ENCODE measurements at places on chromosomes 11 and 22.

GRCh38 chr11:12237381-12237784 lies 127.0 kb downstream of the MICAL2 start:
- no peak overlapping the region for H3K4me3 ChIP-seq
- H3K27ac ChIP-seq, result peak overlapping the region; percentile 81
- H3K36me3 ChIP-seq, result peaks cover 63% of the 10 kb centered on the region
- peaks cover 8% of the 10 kb centered on the region for H3K4me1 ChIP-seq

- no peaks in the 10 kb centered on the region for H3K4me1 ChIP-seq
- no peak overlapping the region for H3K27ac ChIP-seq
- H3K4me3 ChIP-seq, result no peak overlapping the region
- DNase-seq, result no peak
Observed at GRCh38 chr22:19238900-19239299, 52.6 kb downstream of the CLTCL1 start.

GRCh38 chr11:128624269-128625175 lies 37.2 kb upstream of the ETS1 start:
- H3K27ac ChIP-seq, result no peak overlapping the region
- H3K36me3 ChIP-seq, result no peaks in the 10 kb centered on the region
- peaks cover 17% of the 10 kb centered on the region for H3K4me1 ChIP-seq
- DNase-seq, result no peak
- peaks cover 32% of the 10 kb centered on the region for H3K27me3 ChIP-seq

DNA sequence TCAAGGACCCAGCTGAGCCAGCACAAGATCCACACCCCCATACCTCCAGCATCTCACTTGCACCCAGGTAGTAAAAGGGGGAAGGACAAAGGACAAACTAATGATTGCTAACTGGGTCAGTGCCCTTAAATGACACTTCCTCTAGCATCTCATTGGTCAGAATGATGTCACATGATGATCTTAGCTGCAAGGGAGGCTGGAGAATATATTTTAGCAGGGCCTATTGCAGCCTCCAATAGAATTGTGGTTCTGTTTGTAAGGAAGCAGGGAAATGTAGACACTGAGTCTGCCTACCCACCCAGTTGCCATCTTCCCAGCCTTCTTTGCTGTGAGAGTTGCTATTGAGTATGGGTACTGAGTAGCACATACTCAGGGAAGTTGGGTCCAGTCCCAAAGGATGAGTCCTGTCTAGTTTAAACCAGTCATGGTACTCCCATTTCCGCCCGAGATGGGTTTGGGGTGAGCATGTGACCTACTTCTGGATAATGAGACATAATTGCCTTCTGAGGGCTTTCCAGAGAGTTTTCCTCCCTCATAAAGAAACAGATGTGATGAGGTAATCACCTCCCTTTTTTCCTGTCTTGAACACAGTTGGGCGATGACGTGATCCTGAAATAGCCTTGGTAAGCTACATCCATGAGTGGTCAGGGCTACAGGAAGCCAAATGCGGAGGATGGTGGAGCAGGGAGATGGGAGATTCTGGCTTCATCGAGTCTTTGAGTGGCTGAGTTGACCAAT lies 5.5 kb upstream of the DNAL4 start:
- H3K36me3 ChIP-seq, result no peaks in the 10 kb centered on the region
- no peak overlapping the region for H3K27ac ChIP-seq
- no peak for DNase-seq
- peaks cover 2% of the 10 kb centered on the region for H3K4me1 ChIP-seq
- peaks cover 61% of the 10 kb centered on the region for H3K27me3 ChIP-seq
- H3K4me3 ChIP-seq, result no peak overlapping the region

DNA sequence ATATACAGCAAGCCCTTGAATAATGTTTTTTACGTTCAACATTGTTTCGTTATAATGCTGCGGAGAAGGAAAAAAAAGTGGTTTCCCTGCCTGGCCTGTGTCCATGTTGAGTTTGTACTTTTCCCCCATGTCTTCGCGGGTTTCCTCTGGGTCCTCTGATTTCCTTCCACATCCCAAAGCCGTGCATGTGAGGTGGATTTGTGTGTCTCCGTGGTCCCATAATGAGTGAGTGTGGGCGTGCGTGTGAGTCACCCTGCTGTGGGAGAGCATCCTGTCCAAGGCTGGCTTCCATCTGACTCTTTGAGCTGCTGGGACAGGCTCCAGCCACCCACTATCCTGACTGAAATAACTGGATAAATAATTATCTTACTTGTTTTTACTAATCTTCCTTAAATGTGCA lies 29.6 kb upstream of the SNX19 start:
- no peak overlapping the region for H3K4me3 ChIP-seq
- peak; percentile 85 for DNase-seq
- H3K27ac ChIP-seq, result no peak overlapping the region
- no peaks in the 10 kb centered on the region for H3K36me3 ChIP-seq

- H3K4me1 ChIP-seq, result peaks cover 36% of the 10 kb centered on the region
- DNase-seq, result no peak
- no peaks in the 10 kb centered on the region for H3K27me3 ChIP-seq
- no peak overlapping the region for H3K27ac ChIP-seq
Observed at GRCh38 chr11:68523743-68524142, 63.2 kb downstream of the PPP6R3 start.

- H3K27me3 ChIP-seq, result peaks cover 50% of the 10 kb centered on the region
- H3K4me1 ChIP-seq, result peaks cover 7% of the 10 kb centered on the region
- no peak overlapping the region for H3K27ac ChIP-seq
Observed at GRCh38 chr11:128632141-128632791, 44.9 kb upstream of the ETS1 start.

- H3K4me3 ChIP-seq, result no peak overlapping the region
- no peaks in the 10 kb centered on the region for H3K36me3 ChIP-seq
- DNase-seq, result peak; percentile 65
- peak overlapping the region; percentile 79 for H3K27ac ChIP-seq
Observed at GRCh38 chr22:43377896-43378704, 33.7 kb upstream of the MPPED1 start.

- no peak overlapping the region for H3K27ac ChIP-seq
- peaks cover 15% of the 10 kb centered on the region for H3K36me3 ChIP-seq
- H3K27me3 ChIP-seq, result no peaks in the 10 kb centered on the region
- DNase-seq, result no peak
Observed at GRCh38 chr11:1010551-1011319, 25.8 kb downstream of the MUC6 start.

GRCh38 chr22:27386186-27386585 lies 415.4 kb downstream of the MN1 start:
- H3K27ac ChIP-seq, result no peak overlapping the region
- no peak for DNase-seq

DNA sequence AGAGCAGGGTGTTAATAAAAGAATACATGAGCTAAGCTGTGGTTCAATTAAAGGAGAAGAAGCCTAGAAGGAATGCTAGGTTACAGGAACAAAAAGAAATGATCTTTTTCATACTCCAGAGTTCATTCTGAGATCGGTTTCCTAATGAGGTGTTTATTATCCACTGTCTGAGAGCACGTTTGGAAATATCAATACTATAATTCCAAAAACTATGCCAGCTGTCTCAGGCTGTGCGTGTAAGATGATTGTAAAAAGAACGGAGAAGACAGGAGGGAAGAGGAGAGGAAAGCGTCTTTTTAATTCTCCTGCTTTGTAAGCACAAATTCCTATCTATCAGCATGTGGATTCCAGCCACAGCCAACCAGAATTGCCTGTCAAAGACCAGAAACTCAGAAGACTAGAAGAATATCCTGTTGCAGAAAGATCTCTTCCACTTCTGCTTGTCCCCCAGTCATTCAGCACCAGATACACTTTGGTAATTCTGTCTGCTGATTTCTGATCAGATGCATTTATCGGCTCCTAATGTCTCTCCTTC lies 25.7 kb downstream of the APOL5 start:
- H3K4me1 ChIP-seq, result peaks cover 28% of the 10 kb centered on the region
- no peak for DNase-seq
- H3K36me3 ChIP-seq, result peaks cover 35% of the 10 kb centered on the region
- H3K4me3 ChIP-seq, result no peak overlapping the region

GRCh38 chr22:26983311-26983710 lies 325.9 kb downstream of the MIAT start:
- no peak overlapping the region for H3K4me3 ChIP-seq
- no peaks in the 10 kb centered on the region for H3K4me1 ChIP-seq
- H3K36me3 ChIP-seq, result no peaks in the 10 kb centered on the region
- H3K27ac ChIP-seq, result no peak overlapping the region
- H3K27me3 ChIP-seq, result peaks cover 17% of the 10 kb centered on the region

DNA sequence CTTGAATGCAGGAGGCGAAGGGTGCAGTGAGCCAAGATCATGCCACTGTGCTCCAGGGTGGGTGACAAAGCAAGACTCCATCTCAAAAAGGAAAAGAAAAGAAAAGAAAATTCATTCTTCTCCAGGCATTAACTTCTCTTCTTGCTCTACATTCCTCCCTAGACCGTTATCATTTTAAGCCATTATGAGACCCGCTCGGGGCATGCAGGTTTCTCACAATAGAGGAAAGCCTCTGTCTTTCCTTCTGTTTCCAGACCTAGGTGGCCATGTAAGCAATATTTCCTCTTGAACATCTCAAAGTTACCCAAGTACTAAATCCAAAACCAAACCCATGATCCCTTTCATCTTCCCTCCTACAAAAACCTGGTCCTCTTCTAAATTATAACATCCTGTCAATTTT lies 139.6 kb downstream of the RBFOX2 start:
- H3K27ac ChIP-seq, result no peak overlapping the region
- no peak overlapping the region for H3K4me3 ChIP-seq
- H3K36me3 ChIP-seq, result no peaks in the 10 kb centered on the region
- H3K4me1 ChIP-seq, result peaks cover 43% of the 10 kb centered on the region
- H3K27me3 ChIP-seq, result no peaks in the 10 kb centered on the region

DNA sequence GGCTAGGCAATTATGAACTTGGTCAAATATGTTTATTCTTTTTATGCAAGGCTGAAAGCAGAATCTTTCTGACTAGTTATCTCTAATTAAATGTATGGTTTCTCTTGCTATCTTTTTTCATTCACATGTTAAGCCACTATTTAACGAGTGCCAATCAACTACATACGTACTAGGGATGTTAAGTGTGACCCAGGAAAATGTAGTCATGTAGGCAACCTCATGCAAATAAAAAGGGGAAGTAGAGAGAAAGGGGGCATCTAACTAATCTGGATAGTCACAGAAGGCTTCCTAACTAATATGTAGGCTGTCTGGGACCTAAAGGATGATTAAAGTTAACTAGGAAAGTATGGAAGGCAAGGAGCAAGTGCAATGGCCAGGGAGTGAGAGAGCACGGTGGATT lies 23.5 kb downstream of the TBRG1 start:
- no peaks in the 10 kb centered on the region for H3K36me3 ChIP-seq
- H3K4me3 ChIP-seq, result no peak overlapping the region
- no peak for DNase-seq
- no peaks in the 10 kb centered on the region for H3K4me1 ChIP-seq
- H3K27ac ChIP-seq, result no peak overlapping the region

DNA sequence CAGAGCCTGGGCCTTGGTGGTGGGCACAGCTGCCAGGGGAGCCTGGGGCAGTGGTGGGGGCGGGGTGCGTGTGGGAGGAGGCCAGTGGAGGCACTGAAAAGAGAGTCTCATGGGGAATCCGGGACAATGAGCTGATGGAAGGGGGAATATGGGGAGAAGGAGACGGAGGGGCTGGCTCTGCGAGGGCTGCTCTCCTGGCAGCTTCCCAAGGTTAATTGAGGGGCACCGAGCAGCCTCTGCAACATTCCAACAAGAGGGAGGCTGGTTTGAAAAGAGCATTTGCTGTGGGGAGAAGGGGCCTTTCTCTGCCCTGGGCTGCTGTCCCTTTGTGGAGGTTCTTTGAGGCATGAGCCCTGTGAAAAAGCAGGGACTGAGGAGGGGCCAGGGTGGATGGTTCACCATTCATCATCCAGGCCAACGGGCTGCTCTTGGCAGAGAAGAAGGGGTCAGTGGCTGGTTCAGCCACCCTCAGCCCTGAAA lies 9.4 kb upstream of the IGSF9B start:
- H3K4me3 ChIP-seq, result no peak overlapping the region
- no peaks in the 10 kb centered on the region for H3K36me3 ChIP-seq
- peaks cover 49% of the 10 kb centered on the region for H3K27me3 ChIP-seq
- H3K4me1 ChIP-seq, result no peaks in the 10 kb centered on the region
- DNase-seq, result no peak

- H3K27ac ChIP-seq, result no peak overlapping the region
- no peak overlapping the region for H3K4me3 ChIP-seq
- DNase-seq, result peak; percentile 20
Observed at GRCh38 chr11:18540207-18541009, 13.7 kb upstream of the TSG101 start.

- no peak overlapping the region for H3K4me3 ChIP-seq
- H3K36me3 ChIP-seq, result no peaks in the 10 kb centered on the region
- H3K27ac ChIP-seq, result no peak overlapping the region
- no peaks in the 10 kb centered on the region for H3K27me3 ChIP-seq
- H3K4me1 ChIP-seq, result peaks cover 5% of the 10 kb centered on the region
- no peak for DNase-seq
Observed at GRCh38 chr11:36073411-36074203, 129.7 kb downstream of the LDLRAD3 start.

- no peaks in the 10 kb centered on the region for H3K4me1 ChIP-seq
- no peak for DNase-seq
- H3K27ac ChIP-seq, result no peak overlapping the region
- H3K36me3 ChIP-seq, result no peaks in the 10 kb centered on the region
- no peaks in the 10 kb centered on the region for H3K27me3 ChIP-seq
- no peak overlapping the region for H3K4me3 ChIP-seq
Observed at GRCh38 chr22:30434843-30435242, 9.3 kb downstream of the MTFP1 start.

GRCh38 chr11:15562230-15562629 lies 447.5 kb downstream of the INSC start:
- H3K27ac ChIP-seq, result no peak overlapping the region
- DNase-seq, result no peak
- no peak overlapping the region for H3K4me3 ChIP-seq
- no peaks in the 10 kb centered on the region for H3K4me1 ChIP-seq
- no peaks in the 10 kb centered on the region for H3K36me3 ChIP-seq
- no peaks in the 10 kb centered on the region for H3K27me3 ChIP-seq

DNA sequence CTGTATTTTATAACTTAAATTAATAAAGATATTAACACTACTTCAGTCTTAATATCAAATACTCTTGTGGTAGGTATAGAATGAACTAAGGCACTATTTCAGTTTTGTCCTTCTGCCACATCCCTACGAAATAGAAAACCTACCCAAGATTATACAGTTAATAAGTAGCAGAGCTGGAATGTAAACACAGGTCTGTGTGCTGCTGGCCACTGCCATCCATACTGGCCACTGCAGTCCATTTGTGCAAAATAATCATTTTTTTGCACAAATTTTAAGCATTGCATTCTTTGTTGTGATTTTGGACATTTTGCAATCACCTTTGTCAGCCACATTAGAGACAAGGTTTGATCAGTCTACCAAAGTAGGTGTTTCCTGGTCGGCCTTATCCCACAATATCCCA lies 91.9 kb downstream of the ME3 start:
- no peak for DNase-seq
- no peaks in the 10 kb centered on the region for H3K27me3 ChIP-seq
- H3K4me1 ChIP-seq, result no peaks in the 10 kb centered on the region
- H3K36me3 ChIP-seq, result no peaks in the 10 kb centered on the region
- H3K27ac ChIP-seq, result no peak overlapping the region

- no peak overlapping the region for H3K4me3 ChIP-seq
- H3K4me1 ChIP-seq, result no peaks in the 10 kb centered on the region
- H3K36me3 ChIP-seq, result no peaks in the 10 kb centered on the region
- H3K27me3 ChIP-seq, result no peaks in the 10 kb centered on the region
- H3K27ac ChIP-seq, result no peak overlapping the region
- no peak for DNase-seq
Observed at GRCh38 chr11:59291228-59291627, 67.5 kb upstream of the OR5AN1 start.
